ENCODE measurements at places on chromosomes 4 and X. TPM values are rescaled to one million over a fixed set of nuclear protein-coding genes. Genes with fewer than 3 reads are reported as not detected.
A peak's percentile ranks its signal among the peaks of the same experiment; 100 is the strongest.

DNA sequence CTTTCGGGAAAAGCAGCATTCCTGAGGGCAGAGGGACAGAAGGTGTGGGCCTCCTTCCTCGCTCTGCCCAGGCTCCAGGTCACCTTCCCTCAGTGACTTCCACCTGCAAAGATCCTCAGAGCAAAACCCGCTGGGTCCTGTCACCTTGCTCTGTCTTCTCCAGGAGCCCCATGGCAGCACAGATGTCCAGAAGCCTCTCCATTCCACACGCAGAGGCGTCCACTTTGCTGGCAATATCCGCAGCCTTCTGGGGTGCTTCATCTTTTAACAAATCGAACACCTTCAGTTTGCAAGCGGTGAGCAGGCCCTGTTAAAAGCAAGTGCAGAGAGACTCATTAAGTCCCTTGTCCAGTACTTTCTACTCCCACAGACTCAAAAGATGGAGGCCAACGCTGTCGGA, 27.3 kb downstream of the ASMTL start:
- DNase-seq = no peak

DNA sequence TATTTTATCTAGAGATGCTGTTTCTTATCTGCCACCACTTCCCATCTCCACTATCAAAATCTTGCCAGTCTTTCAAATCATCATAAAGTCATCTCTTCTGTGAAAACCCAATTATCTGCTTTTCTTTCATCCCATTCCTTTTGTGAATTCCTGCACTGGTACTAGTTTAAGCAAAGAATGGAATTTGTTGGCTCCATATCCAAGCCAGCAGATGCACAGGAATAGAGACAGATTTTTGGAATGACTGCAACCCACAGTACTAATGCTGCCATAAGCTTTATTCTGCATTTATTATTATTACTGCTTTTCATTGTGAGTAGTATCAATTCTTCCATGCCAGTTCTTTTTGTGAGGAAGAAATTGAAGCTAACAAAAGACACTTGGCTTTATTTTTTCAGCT, 616.7 kb downstream of the RAPGEF2 start:
- no peak for DNase-seq

DNA sequence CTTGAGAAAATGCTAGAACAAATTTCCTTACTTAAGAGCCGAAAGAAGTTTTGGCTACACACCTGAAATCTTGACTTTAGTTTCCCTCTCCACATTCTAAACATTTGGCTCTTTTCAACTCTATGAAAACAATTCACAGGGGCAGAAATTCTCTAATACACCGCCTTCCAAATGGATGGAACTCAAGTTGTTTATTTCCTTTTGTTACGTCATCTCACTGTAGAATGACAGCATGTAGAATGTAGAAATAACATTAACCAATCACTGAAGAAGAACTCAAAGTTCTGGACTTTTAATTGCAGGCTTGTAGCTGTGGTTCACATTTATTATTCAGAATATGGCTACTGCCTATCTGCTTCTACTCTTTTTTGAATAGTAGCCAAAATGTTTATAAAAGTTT, 1.9 kb downstream of the DMP1 start:
- no peak for DNase-seq

DNA sequence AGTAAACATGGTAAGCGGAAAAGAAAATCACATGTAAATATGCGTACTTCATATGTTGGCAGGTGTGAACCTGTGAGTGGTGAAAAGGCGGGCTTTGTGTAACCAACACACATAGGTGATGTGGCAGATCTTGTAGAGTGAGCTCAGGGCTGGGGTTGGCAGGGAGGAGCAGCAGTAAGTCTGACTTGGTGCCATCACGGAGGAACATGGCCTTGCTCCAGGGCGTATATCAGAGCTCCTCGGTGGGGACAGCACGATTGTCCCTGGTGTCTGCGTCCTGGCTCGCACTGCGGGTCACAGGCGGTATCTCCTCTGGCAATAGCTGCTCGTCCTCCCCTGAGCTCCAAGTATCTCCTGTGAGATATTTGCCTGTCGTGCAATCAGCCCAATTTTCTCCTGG, 733.6 kb downstream of the TRIML1 start:
- DNase-seq = no peak

DNA sequence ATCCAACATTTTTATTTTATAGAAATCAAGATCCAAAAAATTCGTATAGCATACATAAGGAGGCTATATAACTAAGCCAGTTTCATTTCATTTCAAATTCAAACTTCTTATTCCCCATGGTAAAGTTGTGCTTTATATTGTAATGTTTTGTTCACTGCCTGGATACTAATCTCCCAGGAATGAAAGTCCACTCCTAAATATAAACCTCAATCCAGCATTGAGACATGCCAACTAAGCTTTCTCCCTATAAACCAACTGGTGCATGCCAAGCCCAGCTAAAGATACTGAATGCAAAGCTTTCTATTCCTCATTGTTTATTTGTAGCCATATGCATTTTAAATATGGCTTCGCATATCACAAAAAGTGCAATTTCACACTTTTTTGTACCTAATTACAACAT, 63.8 kb upstream of the INPP4B start:
- no peak for DNase-seq

GRCh38 chr4:94038195-94038594, 169.5 kb upstream of the SMARCAD1 start:
- DNase-seq = no peak

GRCh38 chr4:83413676-83414075, 41.9 kb downstream of the HELQ start:
- peak; percentile 6 for DNase-seq

DNA sequence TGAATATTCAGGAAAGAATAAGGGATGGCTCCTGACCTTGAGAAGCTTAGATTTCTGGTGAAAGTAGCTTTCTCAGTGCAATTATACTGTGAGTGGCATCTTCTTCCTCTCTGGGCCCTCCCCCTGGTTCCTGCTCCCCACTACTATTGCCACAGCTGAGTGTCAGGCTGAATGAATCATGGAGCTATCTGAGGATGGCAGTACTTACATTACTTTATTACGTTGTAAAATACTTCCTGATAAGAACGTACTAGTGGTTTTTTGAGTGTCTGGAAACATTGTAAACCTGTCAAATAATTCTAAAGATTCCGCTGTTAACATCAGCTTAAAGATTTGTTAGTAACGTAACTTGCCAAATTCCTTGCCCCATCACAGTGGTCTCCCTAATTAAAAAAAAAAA, 36.2 kb downstream of the ARHGAP10 start:
- peak; percentile 62 for DNase-seq

- no peak for DNase-seq
These were observed 7.7 kb upstream of the MAPK10 start for GRCh38 chr4:86367577-86367976.

DNA sequence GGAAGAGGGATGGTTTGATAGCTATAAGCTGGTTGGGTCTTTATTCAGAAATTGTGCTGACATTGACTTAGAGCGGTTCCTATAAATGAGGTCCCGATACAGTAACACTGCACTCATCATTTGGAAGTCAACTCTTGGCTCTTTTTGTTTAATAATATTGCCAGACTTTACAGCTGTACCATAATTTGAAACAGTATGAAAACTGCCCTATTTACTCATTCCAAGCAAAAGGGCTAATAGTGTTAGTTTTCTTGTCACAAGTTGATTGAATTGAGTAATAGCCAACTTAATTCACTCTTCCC, 128.4 kb upstream of the LIMCH1 start:
- DNase-seq = no peak

- DNase-seq = no peak
These were observed 29.9 kb upstream of the RADX start for GRCh38 chrX:106581856-106582255.

EXOC1L gene
- not detected for polyA plus RNA-seq

FRMD7 gene
- polyA plus RNA-seq = not detected

EPGN gene
- polyA plus RNA-seq = 83.9 TPM

P2RY4 gene
- polyA plus RNA-seq = 0.03 TPM

PASD1 gene
- not detected for polyA plus RNA-seq
